ENCODE measurements at places on chromosomes 3 and 15. TPM values are rescaled to one million over a fixed set of nuclear protein-coding genes. Genes with fewer than 3 reads are reported as not detected.

THPO gene
- total RNA-seq: not detected

CD200R1 gene
- total RNA-seq: 0.09 TPM

TIGIT gene
- total RNA-seq: not detected

UCN2 gene
- total RNA-seq: 3.0 TPM

STRIT1 gene
- total RNA-seq: not detected

PYGO1 gene
- 9.8 TPM for total RNA-seq

ALDH1L1 gene
- total RNA-seq: 0.11 TPM

TRPC1 gene
- 14.1 TPM for total RNA-seq

NGRN gene
- total RNA-seq: 135 TPM

TEX55 gene
- total RNA-seq: not detected

CLDN16 gene
- 0.74 TPM for total RNA-seq

MUC4 gene
- not detected for total RNA-seq

SLC2A2 gene
- not detected for total RNA-seq

NISCH gene
- total RNA-seq: 19.0 TPM

Data from Daoy (cell line).